NCI-H1417 (cell line): ENCODE measurements at places on chromosomes 13 and 19.
A peak's percentile ranks its signal among the peaks of the same experiment; 100 is the strongest.

GRCh38 chr19:44649578-44650145, 6.0 kb downstream of the PVR start:
- no peak for DNase-seq

DNA sequence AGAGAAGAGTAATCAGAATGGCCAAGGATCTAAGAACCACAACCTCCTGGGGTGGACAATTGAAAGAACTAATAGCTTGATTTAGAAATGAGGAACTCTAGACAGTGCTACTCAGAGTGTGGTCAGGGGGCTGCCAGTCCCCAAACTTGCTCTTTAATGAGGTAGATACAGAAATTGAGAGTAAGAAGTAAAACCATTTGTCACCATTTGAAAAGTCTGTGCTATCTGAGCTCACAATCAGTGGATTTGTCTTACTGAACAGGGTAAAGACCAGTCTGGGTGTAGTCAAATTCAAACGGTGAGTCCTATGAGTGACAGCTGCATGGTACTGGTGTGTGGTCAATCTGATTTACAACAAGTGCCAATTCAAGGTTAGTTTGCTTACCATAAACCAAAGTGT, 118.9 kb downstream of the KL start:
- DNase-seq, result no peak

DNA sequence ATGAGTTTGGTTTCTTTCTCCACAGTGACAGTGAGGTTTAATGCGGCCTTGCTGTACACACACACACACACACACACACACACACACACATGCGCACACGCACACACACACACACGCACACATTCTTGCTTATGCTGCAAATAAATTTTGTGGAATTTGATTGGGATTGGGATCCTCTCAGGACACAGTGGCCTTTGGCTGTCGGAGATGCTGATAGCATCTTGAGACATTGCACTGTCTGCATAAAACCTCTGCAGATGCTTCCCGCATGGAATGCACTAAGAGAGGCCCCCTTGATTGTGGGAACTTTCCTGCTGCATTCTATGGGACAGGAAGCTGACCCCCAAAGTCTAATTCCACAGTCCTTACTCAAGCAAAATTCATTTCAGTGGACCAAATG, 145.6 kb downstream of the FLT1 start:
- DNase-seq, result no peak

DNA sequence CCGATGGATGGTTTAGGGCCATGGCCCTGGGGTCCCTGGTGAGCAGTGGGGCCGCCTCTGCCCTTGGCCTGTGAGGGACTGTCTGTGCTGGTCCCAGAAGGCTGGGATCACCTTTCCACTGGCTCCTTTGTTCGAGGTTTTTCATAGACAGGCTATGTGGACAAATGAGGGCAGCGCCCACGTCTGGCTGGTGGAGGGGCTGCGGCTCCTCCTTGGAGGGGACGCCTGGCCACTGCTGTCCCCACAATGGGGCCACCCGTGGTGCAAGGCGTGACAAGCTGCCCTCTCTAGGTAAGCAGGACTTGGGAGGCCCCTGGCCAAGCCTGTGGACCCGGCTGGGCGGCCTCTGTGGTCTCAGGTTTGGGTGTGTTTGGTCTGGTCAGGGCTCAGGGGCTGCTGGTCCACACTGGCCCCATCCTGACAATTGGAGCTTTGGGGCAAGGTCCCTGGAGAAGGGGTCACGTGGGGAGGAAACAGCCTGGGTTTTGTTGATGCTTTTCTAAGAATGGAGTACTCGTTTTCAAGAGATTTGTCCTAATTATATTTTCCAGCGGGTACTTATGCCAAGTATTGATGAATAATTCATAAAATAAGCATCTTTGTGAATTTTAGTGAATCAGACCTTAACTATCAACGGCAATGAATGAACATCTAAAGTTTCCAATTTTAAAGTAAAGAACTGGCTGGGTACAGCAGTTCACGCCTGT, 33.3 kb downstream of the MCF2L start:
- peak; percentile 95 for DNase-seq

DNA sequence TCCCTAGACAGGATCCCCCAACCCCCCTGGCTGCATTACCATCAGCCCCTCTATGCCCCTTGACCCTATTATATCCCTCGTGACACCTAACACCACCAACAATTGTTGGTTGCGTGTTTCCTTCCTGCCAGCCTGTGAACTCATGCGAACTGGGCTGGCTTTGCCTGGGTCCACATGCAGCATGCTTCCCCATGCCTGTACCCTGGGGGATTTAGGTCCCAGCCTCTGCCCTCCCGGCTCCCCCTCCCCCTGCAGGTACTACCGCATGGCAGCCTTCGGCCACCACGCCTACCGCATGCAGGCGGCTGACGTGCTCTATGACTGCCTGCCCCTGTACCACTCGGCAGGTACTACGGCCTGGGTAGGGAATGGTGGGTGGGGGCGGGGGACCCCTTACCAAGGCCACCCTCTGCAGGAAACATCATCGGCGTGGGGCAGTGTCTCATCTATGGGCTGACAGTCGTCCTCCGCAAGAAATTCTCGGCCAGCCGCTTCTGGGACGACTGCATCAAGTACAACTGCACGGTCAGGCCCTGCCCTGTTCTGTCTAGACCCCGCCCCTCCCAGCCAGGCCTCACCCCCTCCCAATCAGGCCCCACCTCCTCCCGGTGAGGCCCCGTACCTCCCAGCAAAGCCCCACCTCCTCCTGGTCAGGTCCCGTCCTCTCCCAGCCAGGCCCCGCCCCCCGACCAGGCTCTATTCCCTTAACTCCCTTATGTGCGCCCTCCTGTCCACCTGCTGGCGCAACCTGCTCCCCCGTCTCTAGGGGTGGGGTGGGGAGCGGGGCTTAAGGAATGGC, 18.5 kb downstream of the SLC27A1 start:
- DNase-seq, result no peak

GRCh38 chr13:83295686-83296085, 586.6 kb downstream of the SLITRK1 start:
- no peak for DNase-seq

DNA sequence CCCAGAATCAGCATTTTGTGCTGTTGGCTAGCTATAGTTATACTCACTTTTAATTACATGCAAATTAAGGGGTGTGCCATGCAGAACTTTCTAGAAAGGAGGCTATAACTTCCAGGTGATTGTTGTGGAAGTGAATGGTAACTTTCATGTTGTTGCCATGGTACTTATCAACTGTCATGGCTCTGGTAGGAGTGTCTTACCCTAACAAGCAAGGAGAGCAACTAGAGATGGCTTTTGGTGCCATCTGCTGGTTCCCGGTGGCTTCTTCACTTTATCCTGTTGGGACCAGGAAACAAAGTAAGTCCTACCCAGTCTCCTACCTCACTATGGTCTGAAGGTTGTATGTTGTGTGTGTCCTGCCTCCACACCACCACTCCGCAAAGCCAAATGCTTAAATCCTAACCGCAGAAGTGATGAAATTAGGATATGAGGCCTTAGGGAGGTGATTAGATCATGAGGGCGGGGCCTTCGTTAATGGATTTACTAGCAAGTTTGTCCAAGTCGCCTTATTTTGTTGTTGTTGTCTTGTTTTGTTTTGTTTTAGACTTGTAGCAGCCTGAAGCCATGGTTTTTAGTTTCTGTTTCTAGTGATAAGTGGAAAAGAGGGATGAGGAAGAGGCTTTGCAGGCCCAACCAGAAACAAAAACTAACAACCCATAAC, 22.6 kb downstream of the FBXL12 start:
- DNase-seq, result peak; percentile 67

- no peak for DNase-seq
Measured at GRCh38 chr13:44404261-44405132, 30.9 kb downstream of the SERP2 start.

GRCh38 chr19:6125571-6125989, 9.9 kb upstream of the ACSBG2 start:
- peak; percentile 88 for DNase-seq
